CD14-positive monocyte (primary cell): ENCODE measurements at places on chromosomes 16 and 17.
A peak's percentile ranks its signal among the peaks of the same experiment; 100 is the strongest.

DNA sequence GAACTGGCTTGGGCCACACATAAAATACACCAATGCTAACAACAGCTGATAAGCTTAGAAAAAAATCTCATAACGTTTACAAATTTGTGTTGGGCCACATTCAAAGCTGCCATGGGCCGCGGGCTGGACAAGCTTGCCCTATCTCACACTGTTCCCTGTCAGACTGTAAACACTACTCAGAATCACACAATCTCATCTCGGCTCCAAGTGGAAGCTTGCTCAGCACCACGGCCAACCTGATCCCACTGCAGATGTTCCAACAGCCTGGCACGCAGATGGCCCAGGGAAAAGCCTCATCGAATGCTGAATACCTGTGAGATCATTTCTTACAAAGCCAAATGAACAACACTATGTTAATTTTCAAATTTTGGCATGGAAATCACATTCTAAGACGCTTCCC, 125.8 kb downstream of the ANKRD11 start:
- no peak for DNase-seq

GRCh38 chr17:28610376-28610775, 3.6 kb downstream of the RSKR start:
- DNase-seq: no peak

DNA sequence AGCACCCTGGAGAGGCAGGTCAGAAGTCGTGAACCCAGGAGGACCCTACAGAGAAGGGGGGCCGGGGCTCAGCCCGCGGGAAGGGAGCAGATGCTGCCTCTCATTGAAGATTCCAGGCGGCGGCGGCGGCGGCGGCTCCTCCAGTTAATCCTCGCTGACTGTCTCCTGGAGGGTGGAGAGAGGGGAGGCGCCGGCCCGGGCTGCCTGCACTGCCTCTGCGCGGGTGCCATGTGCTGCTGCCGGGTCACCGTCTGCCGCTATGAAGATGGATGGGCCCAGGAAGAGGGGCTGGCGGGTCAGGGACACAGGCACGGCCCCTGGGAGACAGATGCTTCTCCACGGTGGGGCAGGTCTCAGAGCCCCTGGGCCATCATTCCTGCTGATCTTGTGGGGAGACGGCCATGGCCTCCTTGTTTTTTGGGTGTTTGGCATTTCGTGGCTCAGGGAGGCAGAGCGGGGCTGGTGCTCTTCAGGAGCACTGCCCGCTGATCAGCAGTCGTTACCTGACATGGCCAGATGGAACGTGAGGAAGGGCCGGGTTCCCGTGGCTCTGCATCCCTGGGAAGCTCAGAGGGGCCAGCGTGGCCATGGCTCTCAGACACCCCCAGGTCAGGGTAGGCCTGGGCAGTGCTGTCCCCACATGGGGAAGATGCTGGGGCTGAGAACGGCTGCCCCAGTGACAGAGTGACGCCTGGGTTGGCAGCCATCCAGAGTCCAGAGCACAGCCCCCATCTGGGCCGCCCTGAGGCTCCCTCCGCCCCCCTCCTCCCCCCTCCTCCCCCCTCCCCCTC, 36.1 kb downstream of the GINS2 start:
- peak; percentile 25 for DNase-seq

- peak; percentile 54 for DNase-seq
Observed at GRCh38 chr16:4767872-4768548, 1.0 kb upstream of the ZNF500 start.

- no peak for DNase-seq
Observed at GRCh38 chr17:70871180-70871818, 702.0 kb downstream of the KCNJ2 start.

DNA sequence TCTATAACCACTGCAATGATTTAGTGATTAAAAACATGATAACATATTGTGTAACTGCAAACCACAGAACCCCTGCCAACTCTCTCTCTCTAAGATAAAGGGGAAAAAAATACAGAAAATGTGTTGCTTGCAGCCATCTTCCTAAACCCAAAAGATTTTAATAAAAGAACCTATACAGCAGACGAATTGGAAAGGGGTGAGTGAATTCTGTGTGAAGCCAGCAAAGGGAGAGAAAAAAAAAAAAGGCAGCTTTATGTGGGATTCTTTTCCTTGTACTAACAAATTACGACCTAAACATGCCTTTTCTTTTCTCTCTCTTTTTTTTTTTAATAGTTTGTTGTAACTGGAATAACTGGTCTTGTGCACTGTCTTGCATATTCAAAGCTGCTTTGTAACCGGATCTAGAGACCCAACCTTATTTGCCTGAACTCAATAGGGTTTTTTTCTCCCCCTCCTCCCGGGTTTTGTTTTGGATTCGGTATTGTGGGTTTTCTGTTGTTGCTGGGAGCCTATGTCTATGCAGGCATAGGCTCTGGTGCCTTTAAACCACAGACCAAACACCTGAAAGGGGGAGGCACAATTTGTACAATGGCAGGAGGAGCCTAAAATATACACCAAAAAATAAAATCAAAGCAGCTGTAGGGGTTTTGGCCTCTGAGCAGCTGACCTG, 7.0 kb upstream of the ZFHX3 start:
- no peak for DNase-seq

- no peak for DNase-seq
Observed at GRCh38 chr17:5331506-5331905, 49.4 kb downstream of the RABEP1 start.

GRCh38 chr16:54280751-54281150, 5.8 kb downstream of the IRX3 start:
- DNase-seq: peak; percentile 53

DNA sequence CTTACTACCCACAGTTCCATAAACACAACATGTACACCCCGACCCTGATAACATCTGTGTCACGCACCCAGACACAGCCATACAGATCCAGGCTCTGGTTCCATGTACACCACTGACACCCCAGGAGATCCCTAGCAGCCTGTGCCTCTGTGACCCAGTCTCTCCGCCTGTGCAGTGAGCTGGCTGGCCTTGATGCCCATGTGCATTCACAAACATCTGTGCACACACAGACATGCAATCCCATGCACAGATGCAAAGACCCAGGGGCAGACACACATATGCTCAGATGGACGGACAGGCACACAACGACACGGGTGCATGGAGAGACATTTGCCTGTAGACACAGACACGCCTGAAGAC, 4.1 kb downstream of the CCDC102A start:
- no peak for DNase-seq

DNA sequence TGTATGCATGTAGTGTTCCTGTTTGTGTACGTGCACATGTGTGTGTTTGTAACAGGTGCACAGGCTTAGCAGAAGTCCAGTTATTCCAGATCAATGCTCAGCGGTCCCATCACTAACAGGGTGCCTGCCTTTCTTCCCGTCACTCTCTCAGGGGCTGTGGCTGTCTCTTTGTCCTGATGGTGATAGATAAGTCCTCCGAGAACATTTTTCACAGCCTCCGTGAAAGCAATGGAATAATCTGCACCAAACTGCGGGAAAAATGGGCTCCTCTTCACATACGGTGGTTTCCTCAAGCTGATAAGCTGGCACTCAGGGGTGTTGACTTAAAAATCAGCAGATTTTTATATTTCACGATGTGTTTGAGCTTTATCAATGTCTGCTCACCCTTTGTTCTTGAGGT, 342.3 kb downstream of the TMEM114 start:
- no peak for DNase-seq

DNA sequence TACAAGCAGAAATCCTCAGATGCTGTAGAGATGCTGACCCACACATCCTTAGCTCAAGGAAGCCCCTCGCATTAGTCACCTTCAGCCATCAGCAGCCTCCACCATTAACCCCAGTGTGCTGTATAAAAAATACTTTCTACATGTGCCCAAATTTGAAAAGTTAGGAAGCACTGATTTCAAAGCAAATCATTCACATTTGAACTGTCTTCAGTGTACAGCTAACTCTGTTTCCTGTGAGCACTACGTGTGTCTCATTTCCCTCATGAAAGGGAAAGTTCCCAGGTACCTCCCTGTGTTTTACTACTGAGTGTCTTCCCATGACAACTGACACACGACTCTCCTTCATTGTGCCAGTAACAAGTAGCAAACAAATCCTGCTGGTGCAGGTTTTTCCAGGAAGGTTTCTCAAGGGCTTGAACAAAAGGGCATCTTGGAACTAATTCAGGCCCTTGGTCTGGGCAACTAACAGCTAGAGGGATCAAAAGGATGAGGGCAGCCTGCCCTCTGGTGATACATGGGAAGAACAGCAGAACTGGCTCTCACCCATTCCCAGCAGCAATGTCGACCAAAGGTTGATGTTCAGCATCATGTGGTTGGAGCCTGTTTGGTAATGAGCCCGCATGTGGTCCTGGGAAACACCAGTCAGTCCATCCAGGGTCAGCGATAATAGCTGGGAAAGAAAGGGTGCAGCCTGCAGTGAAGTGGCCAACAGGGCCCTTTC, 4.0 kb downstream of the SLC35B1 start:
- no peak for DNase-seq

DNA sequence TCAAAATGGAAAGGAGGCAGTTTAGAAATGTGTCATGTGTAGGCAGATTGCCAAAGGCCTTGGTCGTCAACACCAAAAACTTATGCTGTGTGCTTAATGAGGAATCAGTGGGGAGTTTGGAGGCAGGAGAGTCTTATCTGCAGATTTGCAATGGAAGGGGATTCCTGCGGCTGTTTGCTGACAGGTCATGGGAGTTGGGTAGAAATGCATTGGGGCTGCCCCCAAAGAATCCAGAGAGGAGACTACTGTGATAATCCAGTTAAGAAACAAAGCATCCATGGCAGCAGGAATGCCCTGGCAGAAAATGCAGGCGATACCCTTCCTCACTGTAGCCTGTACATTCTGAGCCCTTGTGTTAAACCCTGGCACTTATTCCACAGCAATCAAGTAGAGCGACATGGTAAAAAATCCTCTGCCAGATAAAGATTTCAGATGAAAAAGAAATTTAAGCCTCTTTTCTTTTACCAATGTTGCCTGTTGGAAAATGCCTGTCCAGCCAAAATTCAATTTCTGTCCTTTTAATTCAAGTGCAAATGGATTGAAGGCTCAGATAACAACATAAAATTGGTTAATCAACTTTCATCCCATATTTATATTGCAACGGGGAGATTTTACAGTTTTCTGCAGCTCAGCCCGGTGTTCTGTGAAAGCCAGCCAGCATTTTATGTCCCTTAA, 491.0 kb upstream of the CDH5 start:
- DNase-seq: no peak

DNA sequence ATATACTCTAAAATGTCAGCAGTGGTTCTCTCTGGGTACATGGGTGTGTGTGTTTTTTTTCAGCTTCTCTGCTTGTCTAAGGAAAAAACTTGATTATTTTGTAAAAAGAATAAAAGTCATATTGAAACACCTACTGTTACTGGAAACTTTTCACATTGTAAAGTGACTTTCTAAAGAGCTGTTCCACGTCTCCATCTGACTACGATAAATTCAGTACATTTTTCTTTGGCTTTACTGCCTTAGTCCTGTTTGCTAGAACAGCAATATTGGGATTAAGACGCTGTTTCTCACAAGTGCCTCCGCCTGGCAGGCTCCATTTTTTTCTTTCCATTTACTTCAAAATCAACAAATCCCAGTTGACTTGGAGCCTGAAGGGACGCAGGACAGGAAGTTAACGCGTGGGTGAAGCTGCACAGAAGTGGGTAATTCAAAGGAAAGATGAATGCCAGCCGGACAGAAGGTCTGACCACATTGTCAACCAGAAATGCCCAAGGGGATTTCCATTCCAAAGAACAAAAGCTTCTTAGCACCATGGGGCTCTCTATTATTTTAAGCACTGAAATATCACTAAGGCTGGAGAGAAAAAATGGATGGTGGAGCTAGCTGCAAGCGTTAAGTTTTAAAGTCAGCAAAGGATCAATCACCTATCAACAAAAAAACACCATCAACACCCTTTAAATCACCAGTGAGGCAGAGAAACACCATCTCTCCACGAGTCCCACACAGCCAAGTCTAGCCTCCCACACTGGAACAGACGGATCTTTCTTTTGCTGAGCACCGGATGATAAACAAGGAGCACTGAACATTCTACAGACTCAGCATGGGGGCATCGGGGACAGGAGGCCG, 8.4 kb downstream of the GLOD4 start:
- no peak for DNase-seq

- DNase-seq: no peak
Observed at GRCh38 chr16:57131351-57131970, 39.1 kb downstream of the CPNE2 start.

DNA sequence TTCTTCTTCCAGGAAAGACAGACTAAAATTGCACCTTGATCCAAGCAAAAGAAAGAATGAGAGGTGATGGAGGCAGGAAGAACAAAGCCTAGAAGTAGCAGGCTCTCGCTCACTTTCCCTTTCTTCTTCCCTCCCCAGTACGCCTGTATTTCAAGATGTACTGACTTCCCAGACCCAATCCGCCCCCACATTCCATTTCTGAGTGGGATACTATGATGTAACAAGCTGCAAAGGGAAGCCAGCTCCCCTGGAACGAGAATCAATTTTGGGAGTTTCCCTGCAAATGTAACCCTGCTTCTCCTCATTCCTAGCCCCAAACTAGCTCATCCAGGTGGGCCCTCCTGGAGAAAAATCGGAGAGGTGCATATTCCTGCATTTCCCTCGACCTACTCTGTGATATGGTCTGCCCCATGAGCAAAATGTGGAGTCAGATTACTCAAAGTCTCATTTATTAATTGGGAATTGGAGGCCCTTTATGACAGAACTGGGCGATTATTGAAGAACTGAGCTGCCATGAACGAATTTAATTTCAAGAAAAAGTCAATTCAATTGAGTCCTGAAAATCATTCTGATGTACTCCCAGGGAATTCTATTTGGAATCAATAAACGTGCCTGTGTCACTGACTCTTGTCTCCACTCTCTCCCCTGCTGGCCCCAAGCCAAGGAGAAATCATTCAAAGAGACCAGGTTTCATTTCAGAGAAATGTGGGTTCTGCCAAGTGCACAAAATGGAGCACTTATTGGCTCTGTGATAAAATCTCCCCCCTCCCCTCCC, 398.9 kb downstream of the SHISA9 start:
- no peak for DNase-seq

DNA sequence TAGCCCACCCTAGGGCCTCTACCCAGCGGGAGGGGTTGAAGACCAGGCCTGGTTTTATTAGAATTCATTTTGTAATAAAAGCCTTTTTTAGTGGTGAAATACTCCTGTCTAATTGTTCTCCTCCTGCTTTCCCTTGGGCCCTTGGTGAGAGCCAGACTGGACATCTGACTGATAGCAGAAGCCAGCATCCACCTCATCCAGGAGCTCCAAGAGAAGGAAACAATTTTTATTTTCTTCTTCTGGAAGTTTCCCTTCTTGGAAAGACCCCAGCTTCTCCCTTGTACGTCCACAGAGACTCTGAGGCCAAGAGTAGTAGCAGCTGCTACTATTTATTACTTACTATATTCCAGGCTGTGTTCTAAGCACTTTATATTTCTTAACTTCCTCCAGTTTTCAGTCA, 4.0 kb upstream of the PHKG2 start:
- DNase-seq: no peak

GRCh38 chr17:352421-353212, at the start of gene RPH3AL:
TSS of gene RPH3AL (minus strand) at chr17:352807. CDS start at chr17:327543, 25,264 bp downstream.
- no peak for DNase-seq

GRCh38 chr16:59090541-59090940, 356.4 kb upstream of the GOT2 start:
- DNase-seq: no peak

DNA sequence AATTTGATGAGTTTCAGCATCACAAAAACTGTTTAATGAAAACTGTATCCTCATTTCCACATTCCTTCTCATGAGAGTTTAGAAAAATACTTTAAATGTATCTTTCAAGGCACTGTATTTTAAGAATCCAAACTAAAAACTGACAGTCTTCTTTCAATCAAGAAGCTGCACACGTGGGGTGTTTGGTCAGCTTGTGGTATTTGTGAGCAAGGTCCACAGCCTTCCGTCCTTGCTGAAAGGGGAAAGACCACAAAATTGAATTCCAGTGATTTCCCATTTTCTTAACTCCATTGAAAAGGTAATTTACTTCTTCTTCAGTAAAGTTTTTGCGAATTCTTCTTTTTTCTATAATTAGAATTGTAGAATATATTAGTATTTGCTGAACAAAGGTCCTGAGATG, 3.4 kb upstream of the DYNC1LI2 start:
- no peak for DNase-seq
